ENCODE measurements at places on chromosomes 16 and 17.
A peak's percentile ranks its signal among the peaks of the same experiment; 100 is the strongest.

DNA sequence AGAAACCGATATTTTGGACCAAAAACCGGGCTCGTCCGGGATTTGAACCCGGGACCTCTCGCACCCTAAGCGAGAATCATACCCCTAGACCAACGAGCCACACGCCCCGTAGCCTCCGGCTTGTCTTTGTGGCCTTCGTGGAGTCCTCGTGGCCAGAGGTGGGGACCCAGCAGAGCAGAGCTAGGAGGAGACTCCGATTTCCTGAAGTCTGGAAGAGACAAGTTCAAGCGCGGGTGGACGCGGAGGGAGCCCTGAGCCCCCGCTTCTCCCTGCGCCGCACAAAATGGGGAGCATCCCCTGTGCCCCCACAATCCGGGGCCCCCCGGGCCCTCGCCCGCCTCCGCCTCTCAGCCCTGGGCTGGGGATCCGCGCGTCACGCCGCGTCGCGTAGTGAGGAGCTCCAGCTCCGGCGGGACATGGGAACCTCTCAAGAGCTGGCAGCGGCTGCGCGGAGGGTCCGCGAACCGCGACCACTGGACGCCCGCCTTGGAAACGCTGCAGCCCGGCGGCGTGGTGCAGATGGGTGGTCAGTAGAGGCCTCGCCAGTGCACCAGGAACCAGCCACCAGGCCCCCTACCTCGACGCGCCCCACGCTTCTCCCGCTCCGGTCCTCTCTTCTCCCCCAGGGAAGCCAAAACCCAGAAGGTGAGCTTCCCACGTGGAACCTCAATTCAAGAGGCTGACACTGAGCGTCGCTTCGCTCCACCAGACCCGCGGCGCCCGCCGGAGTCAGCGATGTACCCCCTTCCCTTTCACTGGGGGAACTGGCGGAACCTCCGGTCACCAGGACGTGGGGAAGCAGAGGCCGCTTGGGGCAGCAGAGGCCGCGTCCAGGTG, 5.2 kb upstream of the OR1F1 start:
- DNase-seq: no peak
- peaks cover 29% of the 10 kb centered on the region for H3K4me1 ChIP-seq
- peak overlapping the region; percentile 93 for H3K27ac ChIP-seq
- H3K36me3 ChIP-seq: peaks cover 32% of the 10 kb centered on the region
- peaks cover 89% of the 10 kb centered on the region for H3K27me3 ChIP-seq

DNA sequence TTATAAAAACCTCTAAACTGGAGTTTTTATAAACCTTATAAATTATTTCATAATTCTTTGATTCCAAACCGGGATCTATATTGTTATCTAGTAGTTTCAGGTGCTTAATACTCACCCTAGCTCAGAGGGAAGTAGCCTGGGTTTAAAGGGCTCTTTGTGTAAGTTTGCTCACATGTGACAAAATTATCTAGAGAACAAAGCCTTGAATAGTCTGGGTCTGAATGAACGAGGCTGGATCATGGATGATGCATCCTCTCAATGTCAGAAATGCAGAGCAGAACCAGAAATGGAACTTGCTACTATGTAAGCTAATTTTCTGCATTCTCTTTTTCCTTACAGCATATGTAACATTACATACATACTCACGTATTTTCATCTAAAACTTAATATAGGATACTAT, 103.9 kb upstream of the NETO2 start:
- H3K4me3 ChIP-seq: no peak overlapping the region
- DNase-seq: no peak
- H3K27me3 ChIP-seq: no peaks in the 10 kb centered on the region

- peaks cover 43% of the 10 kb centered on the region for H3K4me1 ChIP-seq
- peak overlapping the region; percentile 56 for H3K4me3 ChIP-seq
- peaks cover 73% of the 10 kb centered on the region for H3K36me3 ChIP-seq
- no peaks in the 10 kb centered on the region for H3K27me3 ChIP-seq
- DNase-seq: peak; percentile 53
Measured at GRCh38 chr17:76716146-76716838, 5.5 kb upstream of the MXRA7 start.

- no peak overlapping the region for H3K27ac ChIP-seq
- H3K4me3 ChIP-seq: no peak overlapping the region
- H3K36me3 ChIP-seq: peaks cover 3% of the 10 kb centered on the region
- no peaks in the 10 kb centered on the region for H3K4me1 ChIP-seq
- H3K27me3 ChIP-seq: no peaks in the 10 kb centered on the region
Measured at GRCh38 chr16:49023050-49023449, 258.6 kb downstream of the CBLN1 start.

DNA sequence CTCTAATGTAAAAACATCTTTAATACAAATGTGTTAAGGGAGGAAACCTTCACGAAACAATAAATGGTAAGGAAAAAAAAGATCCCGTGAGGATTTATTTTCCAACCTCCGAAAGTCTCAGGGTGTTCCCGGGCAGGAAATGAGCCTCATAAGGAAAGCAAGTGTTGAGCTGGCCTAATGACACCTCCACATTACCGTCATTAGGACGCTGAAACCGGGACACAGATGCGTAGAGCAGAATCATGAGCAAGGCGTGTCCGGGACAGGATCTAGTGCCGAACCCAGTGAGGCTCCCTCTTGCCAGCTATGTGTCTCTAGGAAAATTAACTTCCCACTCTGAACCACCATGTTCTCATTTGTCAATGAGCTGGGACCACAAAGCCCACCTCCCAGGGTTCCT, 22.7 kb upstream of the CYTH1 start:
- peaks cover 53% of the 10 kb centered on the region for H3K4me1 ChIP-seq
- H3K36me3 ChIP-seq: peaks cover 72% of the 10 kb centered on the region
- no peaks in the 10 kb centered on the region for H3K27me3 ChIP-seq
- DNase-seq: no peak

DNA sequence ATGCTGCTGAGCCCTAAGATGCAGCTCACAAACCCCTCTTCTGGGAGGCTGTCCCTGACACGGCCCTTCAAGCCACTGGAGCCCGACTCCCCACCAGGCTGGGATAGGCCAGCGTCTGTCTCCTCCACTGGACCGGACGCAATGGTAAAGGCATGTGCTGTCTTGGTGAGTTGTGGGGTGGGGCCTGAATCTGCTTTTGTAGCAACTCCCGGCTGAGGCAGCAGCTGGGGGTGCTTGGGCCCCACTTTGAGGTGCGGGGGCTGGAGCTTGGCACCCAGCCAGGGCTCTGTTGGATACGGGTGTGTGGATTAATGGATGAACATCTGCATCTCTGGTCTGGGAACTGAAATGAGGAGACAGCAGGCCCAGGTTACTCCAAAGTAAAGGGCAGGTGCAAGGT, 3.5 kb upstream of the NLRC3 start:
- peak overlapping the region; percentile 25 for H3K4me3 ChIP-seq
- H3K27me3 ChIP-seq: no peaks in the 10 kb centered on the region
- peaks cover 40% of the 10 kb centered on the region for H3K4me1 ChIP-seq
- no peak overlapping the region for H3K27ac ChIP-seq

DNA sequence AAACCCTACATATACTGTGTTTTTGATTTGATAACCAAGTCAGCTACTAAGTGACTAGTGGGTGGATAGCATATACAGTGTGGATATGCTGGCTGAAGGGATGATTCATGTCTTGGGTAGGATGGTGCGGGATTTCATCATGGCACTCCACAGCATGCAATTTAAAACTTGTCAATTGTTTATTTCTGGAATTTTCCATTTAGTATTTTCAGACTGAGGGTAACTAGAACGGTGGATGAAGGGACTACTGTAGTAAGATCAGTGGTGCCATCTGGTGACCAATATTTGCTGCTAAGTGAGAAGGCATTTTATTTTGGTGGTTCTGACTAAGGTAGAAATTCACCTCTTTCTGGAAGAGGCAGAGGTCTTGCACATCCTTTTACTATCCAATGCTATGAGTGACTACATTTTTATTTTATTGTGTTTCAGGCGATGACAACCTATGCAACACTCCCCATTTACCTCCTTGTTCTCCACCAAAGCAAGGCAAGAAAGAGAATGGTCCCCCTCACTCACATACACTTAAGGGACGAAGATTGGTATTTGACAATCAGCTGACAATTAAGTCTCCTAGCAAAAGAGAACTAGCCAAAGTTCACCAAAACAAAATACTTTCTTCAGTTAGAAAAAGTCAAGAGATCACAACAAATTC, 3.1 kb downstream of the CDC6 start:
- H3K4me1 ChIP-seq: peaks cover 20% of the 10 kb centered on the region
- DNase-seq: no peak
- no peak overlapping the region for H3K4me3 ChIP-seq
- H3K27ac ChIP-seq: no peak overlapping the region
- H3K36me3 ChIP-seq: peaks cover 10% of the 10 kb centered on the region

- DNase-seq: no peak
- peaks cover 7% of the 10 kb centered on the region for H3K36me3 ChIP-seq
- H3K27ac ChIP-seq: peak overlapping the region; percentile 40
- H3K4me3 ChIP-seq: no peak overlapping the region
- no peaks in the 10 kb centered on the region for H3K4me1 ChIP-seq
Measured at GRCh38 chr16:30104090-30104489, 8.1 kb upstream of the YPEL3 start.

GRCh38 chr17:18997650-18998196, 6.8 kb downstream of the FAM83G start:
- no peak overlapping the region for H3K4me3 ChIP-seq
- no peaks in the 10 kb centered on the region for H3K27me3 ChIP-seq
- H3K4me1 ChIP-seq: peaks cover 48% of the 10 kb centered on the region
- H3K27ac ChIP-seq: peak overlapping the region; percentile 32
- no peak for DNase-seq

GRCh38 chr16:65843941-65844340, 522.5 kb upstream of the CDH5 start:
- H3K27me3 ChIP-seq: no peaks in the 10 kb centered on the region
- H3K4me3 ChIP-seq: no peak overlapping the region
- H3K36me3 ChIP-seq: no peaks in the 10 kb centered on the region
- no peak overlapping the region for H3K27ac ChIP-seq
- DNase-seq: no peak

- H3K4me1 ChIP-seq: peaks cover 46% of the 10 kb centered on the region
- H3K36me3 ChIP-seq: peaks cover 29% of the 10 kb centered on the region
- H3K27ac ChIP-seq: no peak overlapping the region
- DNase-seq: no peak
Measured at GRCh38 chr17:7004398-7005253, 7.8 kb upstream of the RNASEK start.

DNA sequence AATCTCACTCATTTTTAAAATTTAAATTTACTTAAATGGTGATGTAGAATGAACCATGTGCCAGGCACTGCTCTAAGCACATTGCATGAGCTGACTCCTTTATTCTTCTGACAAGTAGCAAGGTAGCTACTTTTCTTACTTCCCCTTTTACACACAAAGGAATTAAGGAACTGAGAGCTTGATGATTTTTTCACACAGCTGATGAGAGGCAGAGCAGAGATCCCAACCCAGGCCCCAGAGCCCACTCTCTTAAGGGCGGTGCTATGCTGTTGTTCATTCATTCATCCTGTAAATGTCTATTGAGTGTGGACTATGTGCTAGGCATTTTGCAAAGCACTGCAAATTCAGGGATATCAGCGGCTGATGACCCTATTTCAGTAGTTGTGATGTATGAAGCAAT, 17.9 kb downstream of the SEC14L5 start:
- no peak overlapping the region for H3K4me3 ChIP-seq
- no peak for DNase-seq
- peaks cover 3% of the 10 kb centered on the region for H3K36me3 ChIP-seq

GRCh38 chr17:3513305-3514035, 37.7 kb downstream of the ASPA start:
- H3K36me3 ChIP-seq: no peaks in the 10 kb centered on the region
- no peak overlapping the region for H3K27ac ChIP-seq
- peaks cover 25% of the 10 kb centered on the region for H3K27me3 ChIP-seq
- peak overlapping the region; percentile 38 for H3K4me3 ChIP-seq

GRCh38 chr17:40090237-40091119, 9.9 kb downstream of the NR1D1 start:
- no peak overlapping the region for H3K27ac ChIP-seq
- no peak for DNase-seq
- peaks cover 26% of the 10 kb centered on the region for H3K36me3 ChIP-seq
- no peak overlapping the region for H3K4me3 ChIP-seq
- H3K27me3 ChIP-seq: no peaks in the 10 kb centered on the region

- H3K27me3 ChIP-seq: no peaks in the 10 kb centered on the region
- H3K36me3 ChIP-seq: no peaks in the 10 kb centered on the region
- DNase-seq: no peak
- no peak overlapping the region for H3K4me3 ChIP-seq
- no peak overlapping the region for H3K27ac ChIP-seq
Measured at GRCh38 chr16:2480948-2481347, 6.0 kb downstream of the TBC1D24 start.

GRCh38 chr16:25827709-25828108, 135.9 kb downstream of the HS3ST4 start:
- no peak for DNase-seq
- no peaks in the 10 kb centered on the region for H3K4me1 ChIP-seq
- no peak overlapping the region for H3K4me3 ChIP-seq
- no peaks in the 10 kb centered on the region for H3K36me3 ChIP-seq
- peaks cover 49% of the 10 kb centered on the region for H3K27me3 ChIP-seq

- H3K27me3 ChIP-seq: no peaks in the 10 kb centered on the region
- H3K4me1 ChIP-seq: no peaks in the 10 kb centered on the region
- H3K36me3 ChIP-seq: no peaks in the 10 kb centered on the region
- H3K4me3 ChIP-seq: no peak overlapping the region
Measured at GRCh38 chr17:17987187-17987896, 14.7 kb downstream of the DRC3 start.

DNA sequence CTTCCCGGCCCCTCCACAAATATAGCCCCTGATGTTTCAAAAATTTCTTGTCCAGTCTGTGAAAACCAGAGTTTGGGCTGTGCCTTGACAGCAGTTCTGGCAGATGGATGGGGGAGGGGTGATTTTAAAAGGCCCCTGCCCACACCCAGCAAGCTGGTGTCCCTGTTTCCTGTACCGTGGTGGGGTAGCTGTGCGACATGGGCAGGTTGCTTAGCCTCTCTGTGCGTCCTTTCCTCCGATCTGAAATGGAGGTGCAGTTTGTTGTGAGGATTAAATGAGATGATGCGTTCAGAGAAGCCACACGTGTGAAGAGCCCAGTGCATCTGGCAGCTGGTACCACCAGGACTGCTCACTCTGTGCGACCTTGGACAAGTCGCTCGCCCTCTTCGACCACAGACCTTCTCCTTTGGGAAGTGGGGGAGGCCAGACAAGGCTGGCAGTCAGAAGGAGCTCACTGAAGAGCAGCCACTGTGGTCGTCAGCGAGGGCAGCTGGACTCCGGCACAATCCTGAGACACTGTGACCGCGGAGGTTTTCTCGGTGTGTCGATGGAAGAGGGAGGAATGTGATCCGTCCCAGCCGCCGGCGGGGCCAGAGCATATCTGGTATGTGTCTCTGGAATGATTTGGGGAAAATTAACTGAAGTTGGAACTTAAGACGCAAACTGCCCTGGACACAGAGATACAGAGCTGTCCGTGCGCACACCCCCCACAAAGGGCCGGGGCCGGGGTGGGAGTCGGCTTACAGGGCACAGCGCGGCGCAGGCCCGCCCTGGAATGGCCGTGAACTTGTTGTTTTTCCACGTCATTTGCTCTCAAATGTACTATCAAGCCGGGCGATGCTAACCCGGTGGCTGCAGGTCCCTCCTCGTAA, 721 bp upstream of the WFIKKN2 start:
- no peaks in the 10 kb centered on the region for H3K4me1 ChIP-seq
- DNase-seq: no peak
- peaks cover 51% of the 10 kb centered on the region for H3K27me3 ChIP-seq
- H3K27ac ChIP-seq: no peak overlapping the region
- H3K4me3 ChIP-seq: no peak overlapping the region

All from central memory CD8-positive, alpha-beta T cell (primary cell).